ENCODE measurements at places on chromosomes 3 and 15.

DNA sequence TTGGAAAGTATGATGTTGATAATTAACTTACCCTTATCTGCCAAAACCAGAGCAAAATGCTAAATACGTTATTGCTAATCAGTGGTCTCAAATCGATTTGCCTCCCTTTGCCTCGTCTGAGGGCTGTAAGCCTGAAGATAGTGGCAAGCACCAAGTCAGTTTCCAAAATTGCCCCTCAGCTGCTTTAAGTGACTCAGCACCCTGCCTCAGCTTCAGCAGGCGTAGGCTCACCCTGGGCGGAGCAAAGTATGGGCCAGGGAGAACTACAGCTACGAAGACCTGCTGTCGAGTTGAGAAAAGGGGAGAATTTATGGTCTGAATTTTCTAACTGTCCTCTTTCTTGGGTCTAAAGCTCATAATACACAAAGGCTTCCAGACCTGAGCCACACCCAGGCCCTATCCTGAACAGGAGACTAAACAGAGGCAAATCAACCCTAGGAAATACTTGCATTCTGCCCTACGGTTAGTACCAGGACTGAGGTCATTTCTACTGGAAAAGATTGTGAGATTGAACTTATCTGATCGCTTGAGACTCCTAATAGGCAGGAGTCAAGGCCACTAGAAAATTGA lies 59.7 kb downstream of the DCUN1D1 start:
- DNase-seq, result no peak

GRCh38 chr3:28906561-28907310 lies 374.1 kb upstream of the RBMS3 start:
- DNase-seq, result no peak

GRCh38 chr15:60795889-60796288 lies 316.9 kb upstream of the ICE2 start:
- no peak for DNase-seq

DNA sequence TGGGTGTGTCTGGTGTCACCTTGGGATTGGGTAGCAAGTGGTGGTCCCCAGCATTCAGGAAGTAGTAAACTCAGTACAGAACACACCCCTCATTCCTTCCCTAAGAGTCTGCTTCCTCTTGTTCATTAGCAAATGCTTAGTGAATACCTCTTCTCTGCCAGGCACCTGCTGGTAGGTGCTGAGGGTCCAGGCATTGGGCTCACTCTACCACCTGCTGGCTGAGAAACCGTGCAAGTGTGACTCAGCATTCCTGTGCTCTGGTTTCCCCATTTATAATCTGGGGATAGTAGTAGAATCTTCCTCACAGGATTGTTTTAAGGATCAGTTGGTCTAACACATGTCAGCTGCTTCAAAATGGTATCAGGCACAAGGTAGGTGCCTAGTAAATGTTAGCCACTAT lies 4.8 kb downstream of the SHF start:
- DNase-seq, result no peak

DNA sequence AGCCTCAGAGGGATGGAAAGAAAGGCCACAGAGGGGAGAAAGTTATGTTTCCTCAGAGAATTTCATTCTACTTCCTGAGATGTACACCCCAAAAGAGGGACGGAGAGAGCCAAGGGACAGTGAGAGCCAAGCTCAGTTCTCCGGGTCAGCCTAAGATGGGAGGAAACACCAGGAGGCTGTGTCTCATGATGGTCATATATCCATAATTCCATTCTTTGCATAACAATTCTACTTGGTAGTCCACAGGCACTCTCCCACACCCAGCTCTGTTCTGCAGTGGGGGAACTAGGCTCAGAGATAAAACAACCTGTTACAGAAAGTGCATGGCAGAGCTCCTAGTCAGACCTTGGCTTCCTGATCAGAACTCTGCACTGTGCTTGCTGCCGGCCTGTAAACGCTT lies 54.4 kb downstream of the WDR76 start:
- no peak for DNase-seq

DNA sequence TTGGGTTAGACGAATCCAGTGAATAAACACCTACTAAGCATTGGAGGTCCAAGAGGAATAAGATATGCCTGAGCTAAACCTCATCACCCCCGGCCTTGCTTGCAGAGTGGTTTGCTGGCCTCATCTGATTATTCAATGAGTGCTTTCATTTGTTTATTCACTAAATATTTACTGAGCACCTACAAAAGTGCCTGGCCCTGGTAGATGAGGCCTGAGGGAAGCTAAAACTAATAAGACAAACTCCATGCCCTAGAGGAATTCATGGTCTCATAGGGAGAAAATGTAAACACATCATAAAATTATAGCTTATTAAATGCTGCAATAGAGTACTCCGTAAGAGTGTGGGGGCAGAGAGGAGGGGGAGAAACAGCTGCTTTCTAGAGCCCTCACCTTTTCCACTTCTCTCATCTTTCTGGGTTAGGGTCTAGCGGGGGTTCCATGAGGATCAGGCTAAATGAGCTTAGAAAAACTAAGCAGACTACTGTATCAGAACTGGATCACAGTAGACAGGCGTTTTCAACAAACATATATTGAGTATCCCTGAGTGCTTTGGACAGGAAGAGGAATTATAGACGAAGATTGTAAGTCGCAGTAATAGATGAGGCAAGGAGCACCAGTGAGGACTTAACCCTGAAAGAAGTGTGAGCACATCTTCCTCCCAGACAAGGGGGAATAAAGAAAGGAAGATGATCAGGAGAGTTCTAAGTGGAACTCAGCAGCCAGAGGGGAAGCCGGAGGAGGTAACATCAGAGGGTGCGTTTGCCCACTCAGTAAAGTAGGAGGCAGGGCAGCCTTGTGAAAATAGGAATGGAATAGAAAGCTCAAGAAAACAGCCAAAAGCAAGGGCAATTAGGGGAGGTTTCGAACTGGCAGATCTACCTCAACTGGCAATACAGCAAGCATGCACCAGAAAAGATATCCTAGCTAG lies 31.5 kb upstream of the LAMP3 start:
- DNase-seq, result peak; percentile 94

- DNase-seq, result no peak
Measured at GRCh38 chr3:126573492-126574117, 14.9 kb upstream of the C3orf22 start.

- DNase-seq, result no peak
Measured at GRCh38 chr15:85000189-85000864, 18.7 kb downstream of the PDE8A start.

GRCh38 chr15:62658498-62658897 lies 384.0 kb upstream of the TPM1 start:
- no peak for DNase-seq

GRCh38 chr3:56055546-56055945 lies 412.7 kb downstream of the ERC2 start:
- no peak for DNase-seq

GRCh38 chr15:42107473-42107872 lies 13.1 kb upstream of the PLA2G4D start:
- DNase-seq, result peak; percentile 76
